ENCODE measurements at places on chromosomes 1 and 21.

DNA sequence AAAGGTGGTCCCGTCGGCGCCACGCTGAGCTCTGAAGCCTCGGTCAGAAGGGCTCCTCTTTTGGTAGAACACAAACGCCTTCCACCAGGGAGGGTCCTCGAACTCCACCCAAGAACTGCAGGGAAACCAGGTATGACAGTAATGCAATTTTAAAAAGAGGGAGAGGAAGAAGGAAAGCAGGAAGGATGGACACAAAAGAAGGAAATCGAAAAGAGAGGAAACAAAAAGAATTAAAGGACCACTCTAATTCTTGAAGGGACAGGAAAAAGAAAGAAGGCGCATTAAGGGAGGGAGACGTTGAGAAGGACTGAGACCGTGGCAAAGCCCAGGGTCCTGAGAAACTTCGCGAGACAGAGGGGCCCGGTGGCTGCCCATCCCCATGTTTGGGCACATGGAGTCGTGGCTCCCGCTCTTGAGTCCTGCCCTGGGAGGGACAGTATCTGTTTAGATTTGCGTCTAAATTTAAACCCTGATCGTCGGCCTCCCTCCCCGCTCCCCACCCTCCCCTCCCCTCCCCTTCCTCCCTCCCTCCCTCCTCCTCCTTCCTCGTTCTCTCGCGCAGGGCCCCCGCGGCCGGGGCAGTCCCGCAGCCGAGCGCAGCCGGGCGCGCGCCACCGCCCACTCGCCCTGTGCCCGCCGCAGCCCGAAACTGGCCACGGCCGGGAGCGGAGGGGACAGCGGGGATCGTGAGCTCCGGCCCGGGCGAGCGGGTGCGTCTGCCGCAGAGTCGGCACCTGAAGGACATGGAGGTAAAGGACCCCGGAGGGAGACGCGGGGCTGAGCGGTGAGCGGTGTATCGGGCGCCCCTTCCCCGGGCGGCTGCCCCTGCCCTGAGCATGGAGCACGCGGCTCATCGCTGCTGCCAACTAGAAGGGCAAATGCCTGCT lies at the start of gene RCSD1:
TSS of gene RCSD1 (plus strand) at position 552 of the 887 bp plus-strand sequence. CDS start at position 744, 192 bp downstream.
- peak; percentile 44 for DNase-seq

DNA sequence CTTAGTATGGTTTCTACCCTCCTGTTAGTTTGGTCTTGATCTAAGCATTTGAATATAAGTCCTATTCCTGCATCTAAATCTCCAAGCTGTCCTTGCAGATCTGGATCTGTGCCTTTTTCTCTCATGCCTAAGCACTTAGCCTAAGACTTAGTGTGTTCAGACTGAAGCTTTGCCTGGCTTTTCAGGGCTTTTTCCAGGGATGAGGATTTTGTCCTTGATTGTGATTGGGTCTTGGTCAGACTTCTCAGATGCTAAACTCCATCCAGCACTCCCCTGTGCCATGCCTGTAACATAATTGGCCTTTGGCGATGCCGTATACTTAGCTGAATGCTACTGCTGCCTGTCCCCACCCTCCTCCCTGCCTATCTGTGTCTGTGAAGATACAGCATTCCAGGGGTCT lies 98.1 kb upstream of the NRIP1 start:
- no peak for DNase-seq

GRCh38 chr1:111436726-111437125 lies 9.2 kb upstream of the OVGP1 start:
- DNase-seq: no peak

DNA sequence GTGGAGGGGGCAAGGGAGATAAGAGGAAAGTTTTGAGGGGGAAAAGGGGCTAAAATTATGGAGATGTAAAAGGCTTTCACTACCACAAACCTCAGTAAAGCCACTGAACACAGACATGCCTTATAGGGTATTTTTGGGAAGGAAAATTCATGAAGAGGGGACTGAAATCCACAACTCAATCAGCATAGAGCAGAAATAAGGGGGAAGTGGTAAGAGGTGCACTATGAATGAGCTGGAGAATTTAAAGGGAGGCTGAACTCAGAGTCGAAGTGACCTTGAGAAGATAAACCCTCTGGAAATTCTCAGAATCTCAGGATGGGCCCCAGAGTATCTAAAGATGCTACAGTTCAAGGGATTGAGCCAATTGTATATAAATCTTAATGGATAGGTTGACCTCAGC lies 15.3 kb downstream of the RHEX start:
- no peak for DNase-seq

DNA sequence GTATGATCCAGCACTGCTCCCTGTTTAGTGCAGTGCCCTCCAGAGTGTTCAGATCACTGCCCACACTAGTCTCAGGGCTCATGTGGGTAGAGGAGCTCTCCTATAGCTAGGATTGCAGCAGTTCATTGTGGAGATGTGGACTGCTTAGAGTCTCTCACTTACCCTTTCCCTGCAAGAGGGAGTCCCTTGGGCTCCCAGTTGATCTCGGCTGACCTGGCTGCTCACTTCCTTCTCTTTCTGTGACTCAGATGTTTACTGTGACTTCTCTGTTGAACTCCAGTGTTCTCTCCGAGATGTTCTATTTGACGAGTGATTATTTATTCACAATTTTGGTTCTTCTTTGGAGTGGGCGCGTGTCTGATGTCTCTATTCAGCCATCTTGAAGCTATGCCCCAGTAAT lies 141.9 kb downstream of the PTBP2 start:
- no peak for DNase-seq

- no peak for DNase-seq
Measured at GRCh38 chr1:168045311-168045710, 91.4 kb downstream of the GPR161 start.

DNA sequence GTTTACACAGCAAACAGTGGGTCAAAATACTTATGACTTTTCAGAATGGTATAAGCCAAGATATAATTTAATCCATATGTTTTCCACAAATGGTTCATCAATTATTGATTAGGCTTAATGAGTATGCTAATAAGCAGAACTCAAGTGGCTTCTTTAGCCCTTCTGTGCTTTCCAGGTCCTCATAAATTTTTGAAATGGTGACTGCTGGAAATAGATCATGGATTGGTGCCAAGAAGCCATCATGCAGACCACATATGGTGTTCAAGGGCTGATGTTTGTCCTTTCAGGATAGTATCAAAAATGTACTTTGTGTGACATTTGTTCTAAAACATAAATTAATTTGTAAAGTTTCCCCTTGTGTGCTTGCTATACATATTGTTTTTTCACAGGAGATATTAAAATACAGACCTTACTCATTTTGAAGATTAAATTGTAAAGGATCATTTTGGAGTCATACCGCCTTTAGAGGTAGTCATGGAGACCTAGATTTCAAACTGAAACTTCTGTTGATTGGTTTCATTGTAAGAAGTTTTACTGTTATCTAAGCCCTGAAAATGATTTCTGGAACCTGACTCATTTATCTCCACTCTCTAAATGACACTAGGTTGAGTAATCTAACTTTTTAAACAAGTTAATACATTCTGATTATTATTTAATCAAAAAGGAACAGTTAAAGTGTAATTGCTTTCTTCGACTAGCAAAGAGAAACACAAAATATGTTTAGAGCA lies 507.9 kb downstream of the PLA2G4A start:
- no peak for DNase-seq

DNA sequence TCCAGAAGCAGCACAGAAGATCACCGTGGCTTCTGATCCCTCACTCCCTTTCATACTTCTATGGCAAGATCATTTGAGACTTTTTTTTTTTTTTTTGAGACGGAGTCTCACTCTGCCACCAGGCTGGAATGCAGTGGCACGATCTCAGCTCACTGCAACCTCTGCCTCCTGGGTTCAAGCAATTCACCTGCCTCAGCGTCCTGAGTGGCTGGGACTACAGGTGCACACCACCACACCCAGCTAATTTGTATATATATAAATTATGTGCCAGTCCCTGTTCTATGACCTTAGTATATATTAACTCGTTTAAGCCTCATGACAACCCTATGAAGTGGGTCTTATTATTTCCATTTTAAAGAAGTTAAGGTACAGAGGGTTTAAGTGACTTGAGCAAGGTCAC lies 298.5 kb downstream of the VAV3 start:
- DNase-seq: no peak

- no peak for DNase-seq
Measured at GRCh38 chr1:67740543-67740942, 55.5 kb downstream of the GADD45A start.

- no peak for DNase-seq
Measured at GRCh38 chr1:33696962-33697361, 166.9 kb upstream of the HMGB4 start.

GRCh38 chr1:178538192-178538916 lies 25.4 kb downstream of the TEX35 start:
- no peak for DNase-seq

DNA sequence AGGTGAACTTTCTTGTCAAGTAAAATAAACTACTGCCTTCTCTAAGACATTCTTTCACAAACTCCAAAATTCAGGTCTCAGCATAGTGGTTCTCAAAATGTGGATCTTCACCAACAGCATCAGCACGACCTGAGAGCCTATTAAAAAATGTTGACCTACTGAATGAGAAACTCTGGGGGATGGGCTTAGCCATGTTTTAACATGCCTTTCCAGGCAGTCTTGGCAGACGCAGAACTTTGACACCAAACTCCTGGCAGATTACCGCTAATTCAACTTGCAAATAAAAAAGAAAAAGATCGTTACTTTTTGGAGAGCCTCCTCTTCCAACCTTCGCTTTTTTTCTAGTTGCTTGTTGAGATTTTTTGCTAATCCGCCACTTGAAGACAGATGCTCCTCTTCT lies 35.1 kb downstream of the ARHGAP29 start:
- no peak for DNase-seq

DNA sequence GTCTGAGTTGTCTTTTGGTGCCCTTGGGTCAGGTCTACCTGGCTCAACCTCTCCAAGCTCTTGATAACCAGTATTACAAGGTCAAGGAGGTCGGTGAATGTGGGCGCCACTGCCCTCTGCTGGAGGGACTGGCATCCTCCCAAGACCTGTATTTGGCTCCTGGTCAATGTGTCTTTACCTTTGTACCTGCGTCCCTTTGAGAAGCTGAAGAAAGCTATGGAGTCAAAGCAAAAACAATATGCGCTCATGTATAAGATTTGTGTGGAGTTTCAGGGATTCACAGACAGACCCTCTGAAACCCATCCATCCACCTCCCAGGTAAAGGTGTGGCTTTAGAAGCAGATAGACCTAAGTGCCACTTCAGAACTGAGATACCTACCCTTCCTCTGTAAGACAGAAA lies 61.8 kb upstream of the NBL1 start:
- peak; percentile 18 for DNase-seq

DNA sequence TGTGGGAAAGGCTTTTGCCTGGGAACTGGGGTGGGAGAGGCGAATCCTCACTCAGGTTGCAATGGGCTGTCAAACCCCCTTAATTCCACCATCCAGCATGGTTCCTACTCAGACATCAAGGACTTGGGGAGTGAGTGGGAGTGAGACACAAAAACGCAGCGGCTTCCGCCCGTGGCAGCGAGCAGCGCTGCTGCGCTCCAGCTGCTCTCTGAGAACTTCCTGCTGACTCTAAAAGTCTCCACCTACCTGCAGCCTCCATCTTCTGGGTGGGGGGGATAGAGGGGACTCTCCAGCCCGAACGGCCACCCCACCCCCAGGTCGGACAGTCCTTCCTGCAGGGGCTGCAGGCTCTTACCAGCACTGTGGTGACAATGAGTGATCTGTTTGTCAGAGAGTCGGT lies 184.4 kb downstream of the GRIK3 start:
- DNase-seq: no peak

- DNase-seq: no peak
Measured at GRCh38 chr1:1527092-1527816, 13.2 kb downstream of the TMEM240 start.

- no peak for DNase-seq
Measured at GRCh38 chr1:171884475-171884874, 43.2 kb downstream of the DNM3 start.
